Stimulated activated CD4-positive, alpha-beta T cell treated with anti-CD3 and anti-CD28 coated beads, Interleukin-1b, Interleukin-23, amount 100 ng/mL, for 1 hour (primary cell): ENCODE measurements at places on chromosomes 13 and 19.

- DNase-seq, result no peak
These were observed 64.3 kb upstream of the F7 start for GRCh38 chr13:113041293-113041690.

DNA sequence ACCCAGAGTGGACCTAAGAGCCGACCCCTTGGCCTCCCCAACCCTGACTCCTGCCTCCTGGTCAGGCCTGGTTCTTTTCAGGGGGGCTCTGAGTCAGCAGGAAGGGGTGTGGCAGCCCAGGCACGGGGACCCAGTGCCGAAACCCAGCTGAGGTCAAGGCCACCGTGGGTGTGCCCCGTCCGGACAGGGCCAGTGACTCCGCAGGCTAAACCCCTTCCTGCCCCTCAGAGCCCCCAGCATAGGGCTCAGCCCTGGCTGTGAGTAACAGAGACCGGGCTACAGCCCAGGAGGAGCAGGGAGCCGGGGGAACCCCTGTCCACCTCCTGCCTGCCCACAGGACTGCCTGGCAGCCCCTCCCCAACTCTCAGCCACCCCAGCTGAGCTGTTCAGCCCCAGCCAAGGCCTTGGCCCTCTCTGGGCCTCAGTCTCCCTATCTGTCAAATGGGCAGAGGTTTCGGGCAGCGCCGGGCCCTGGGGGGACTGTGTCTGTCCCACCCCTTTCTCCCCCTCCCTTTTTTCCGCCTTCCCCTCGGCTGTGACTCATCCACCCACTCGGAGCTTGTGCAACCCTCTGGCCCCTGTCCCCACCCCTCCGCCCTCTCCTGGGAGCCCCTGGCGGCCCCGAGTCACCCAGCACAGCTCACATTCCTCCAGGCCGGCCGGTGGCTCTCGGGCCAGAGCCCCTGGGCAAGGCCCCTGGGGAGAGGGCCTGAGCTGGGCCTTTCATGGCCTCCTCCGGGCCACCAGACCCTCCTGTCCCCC lies 8.6 kb downstream of the ZBTB7A start:
- DNase-seq, result no peak

- no peak for DNase-seq
These were observed 269.3 kb downstream of the UQCRFS1 start for GRCh38 chr19:28943651-28944050.

- no peak for DNase-seq
These were observed 9.7 kb downstream of the BCKDHA start for GRCh38 chr19:41407271-41407670.
